Fibroblast of the aortic adventitia (primary cell): ENCODE measurements at places on chromosomes 11 and 22. TPM values are rescaled to one million over a fixed set of nuclear protein-coding genes. Genes with fewer than 3 reads are reported as not detected.

Gene OR51I1
- total RNA-seq, result 0.09 TPM in 1 of 2 replicates, not detected in the other

Gene MOGAT2
- not detected in 2 replicates for total RNA-seq

Gene HYLS1
- total RNA-seq, result 3.1 and 15.3 TPM in 2 replicates

Gene OTOG
- total RNA-seq, result not detected in 2 replicates

Gene TSSK2
- not detected in 2 replicates for total RNA-seq

Gene CFL1
- total RNA-seq, result 673 and 713 TPM in 2 replicates

Gene P2RY2
- total RNA-seq, result 0.18 TPM in 1 of 2 replicates, not detected in the other

Gene DDX25
- under 0.01 TPM in 1 of 2 replicates, not detected in the other for total RNA-seq

Gene ACR
- total RNA-seq, result not detected in 2 replicates

Gene BTBD18
- total RNA-seq, result 0.09 TPM in 1 of 2 replicates, not detected in the other

DNA sequence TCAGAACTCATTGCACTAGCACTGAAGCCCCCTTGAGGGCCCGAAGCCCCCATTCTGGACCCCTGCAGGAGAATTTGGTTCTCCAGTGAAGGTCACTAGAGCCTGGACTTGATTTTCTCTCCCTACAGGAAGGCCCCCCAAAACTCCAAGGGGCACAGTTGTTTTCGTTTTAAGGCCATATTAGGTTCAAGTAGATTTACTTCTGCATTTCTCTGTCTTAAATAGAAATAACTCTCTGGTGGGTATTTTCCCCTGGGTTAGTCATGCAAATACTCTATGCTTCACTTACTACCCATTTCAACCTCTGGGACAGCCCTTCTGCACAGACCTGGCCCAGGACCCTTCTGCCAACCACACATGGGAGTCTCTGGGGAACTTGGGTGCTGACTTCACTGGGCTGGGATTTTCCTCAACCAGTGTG is 41.6 kb downstream of the WEE1 start:
- DNase-seq, result peak; percentile 28

- DNase-seq, result no peak
These were observed 63.2 kb downstream of the PACS1 start for GRCh38 chr11:66133216-66133775.

DNA sequence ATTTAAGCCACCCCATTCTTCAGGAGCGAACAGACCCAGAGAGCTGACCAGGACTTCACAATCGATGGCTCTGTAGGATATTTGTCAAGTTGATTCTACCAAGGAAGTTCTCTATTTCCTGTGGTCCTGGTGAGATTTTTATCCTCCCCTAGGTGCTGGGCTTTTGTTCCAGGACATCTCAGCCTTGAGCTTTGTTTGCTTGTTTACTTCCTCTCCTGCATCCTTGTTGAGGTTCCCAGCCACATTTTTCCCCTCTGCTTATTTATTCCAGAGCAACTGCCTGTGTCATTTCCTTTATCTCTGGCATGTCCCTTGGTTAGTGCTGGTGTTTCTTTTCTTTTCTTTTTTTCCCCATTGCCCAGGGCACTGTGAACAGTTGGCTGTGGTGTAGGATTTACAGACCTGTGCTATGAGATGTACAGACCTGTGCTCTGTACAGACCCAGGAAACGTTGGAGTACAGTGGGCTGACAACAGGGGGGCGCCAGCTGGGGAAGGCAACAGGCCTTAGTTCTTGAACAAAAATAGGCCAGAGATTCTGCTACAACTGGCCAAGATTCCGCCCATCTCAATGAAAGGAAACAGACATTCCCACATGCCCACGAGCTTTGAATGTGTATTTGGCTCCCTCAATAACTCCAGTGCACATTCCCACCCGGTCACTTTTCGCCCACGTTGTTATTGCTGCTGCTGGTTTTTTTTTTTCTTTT is 235.9 kb upstream of the DDI1 start:
- DNase-seq, result peak; percentile 85

DNA sequence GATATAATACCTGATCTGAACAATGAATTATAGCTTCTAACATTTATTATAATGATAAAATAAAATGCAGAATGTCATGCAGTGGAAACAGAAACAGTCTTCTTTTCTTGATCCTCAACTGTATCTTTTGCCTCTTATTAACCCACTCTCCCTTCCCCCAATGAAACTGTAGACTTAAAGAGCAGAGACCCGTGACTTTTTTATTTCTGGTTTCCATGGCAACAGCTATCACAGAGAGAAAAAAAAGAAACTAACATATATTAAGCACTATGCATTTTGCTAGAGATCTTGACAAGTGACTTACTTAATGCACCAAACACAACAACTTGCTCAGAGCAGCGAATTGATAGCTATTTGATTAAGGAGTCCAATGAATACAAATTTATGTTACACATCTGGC is 69.3 kb downstream of the RAB38 start:
- no peak for DNase-seq

GRCh38 chr22:49959782-49960158 is 802 bp upstream of the PIM3 start:
- no peak for DNase-seq

GRCh38 chr11:6622261-6623171 is 3.3 kb upstream of the TPP1 start:
- no peak for DNase-seq

GRCh38 chr22:45876136-45877035 is 100.6 kb downstream of the WNT7B start:
- DNase-seq, result no peak

DNA sequence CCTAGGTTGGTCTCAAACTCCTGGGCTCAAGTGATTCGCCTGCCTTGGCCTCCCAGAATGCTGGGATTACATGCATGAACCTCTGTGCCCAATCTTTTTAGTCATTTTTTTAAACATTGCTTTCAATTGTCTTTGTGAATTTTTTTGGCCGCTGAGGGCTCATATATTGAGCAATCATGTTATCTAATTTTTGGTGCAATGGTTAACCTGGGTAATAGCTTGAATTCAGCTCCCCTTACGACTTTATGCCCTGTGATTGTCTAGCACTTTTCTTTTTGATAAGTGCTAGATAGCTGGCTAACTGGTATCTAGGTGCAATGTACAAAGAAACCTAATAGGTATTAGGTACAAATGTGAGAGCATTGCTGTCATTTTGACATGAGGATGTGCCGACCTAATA is 35.3 kb upstream of the CAT start:
- peak; percentile 21 for DNase-seq

- DNase-seq, result no peak
These were observed 10.8 kb downstream of the SUN2 start for GRCh38 chr22:38744981-38745380.

DNA sequence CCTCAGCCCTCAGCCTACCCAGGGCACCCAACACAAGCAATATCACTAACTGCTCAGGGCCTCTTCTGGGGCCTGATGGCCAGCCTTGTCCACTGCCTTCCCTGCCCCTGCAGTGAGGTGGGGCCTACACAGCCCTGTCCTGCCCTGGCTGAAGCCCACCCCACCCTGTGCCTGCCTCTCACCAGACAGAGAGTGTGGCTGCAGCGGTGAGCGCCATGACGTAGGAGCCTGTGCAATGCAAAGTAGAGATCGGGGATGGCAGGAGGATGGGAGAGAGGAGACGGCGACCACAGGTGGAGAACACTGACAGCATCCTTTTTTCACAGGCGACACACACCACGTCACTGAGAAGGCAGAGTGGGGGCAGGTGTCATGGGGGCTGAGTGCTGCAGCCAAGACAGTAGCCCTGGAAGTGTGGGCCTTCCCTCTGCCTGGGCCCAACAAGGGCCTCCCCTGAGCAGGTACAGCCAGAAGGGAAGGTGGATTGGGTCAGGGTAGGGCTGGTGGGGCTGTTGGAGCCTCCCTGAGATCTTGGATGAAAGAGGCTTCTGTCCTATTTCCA is 65.3 kb upstream of the CLTCL1 start:
- no peak for DNase-seq

DNA sequence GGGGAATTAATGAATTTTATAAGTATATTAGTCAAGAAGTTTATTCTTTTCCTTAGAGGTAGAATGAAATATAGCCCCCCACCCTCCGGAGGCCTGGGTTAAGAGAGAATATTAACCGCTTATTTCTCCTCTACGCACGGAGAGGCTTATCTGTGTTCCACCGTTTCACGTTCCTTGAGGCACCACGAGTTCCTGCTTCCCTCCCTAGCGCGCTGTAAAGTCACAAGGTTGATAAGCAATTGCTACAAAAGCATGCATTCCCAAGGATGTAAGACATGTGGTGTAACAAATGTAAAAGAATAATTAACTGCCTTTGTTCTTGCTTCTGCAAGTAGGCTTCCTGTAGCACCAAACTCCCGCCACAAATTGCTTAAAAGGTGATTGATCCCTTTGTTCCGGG is 1.5 kb upstream of the ANKRD42 start:
- no peak for DNase-seq

DNA sequence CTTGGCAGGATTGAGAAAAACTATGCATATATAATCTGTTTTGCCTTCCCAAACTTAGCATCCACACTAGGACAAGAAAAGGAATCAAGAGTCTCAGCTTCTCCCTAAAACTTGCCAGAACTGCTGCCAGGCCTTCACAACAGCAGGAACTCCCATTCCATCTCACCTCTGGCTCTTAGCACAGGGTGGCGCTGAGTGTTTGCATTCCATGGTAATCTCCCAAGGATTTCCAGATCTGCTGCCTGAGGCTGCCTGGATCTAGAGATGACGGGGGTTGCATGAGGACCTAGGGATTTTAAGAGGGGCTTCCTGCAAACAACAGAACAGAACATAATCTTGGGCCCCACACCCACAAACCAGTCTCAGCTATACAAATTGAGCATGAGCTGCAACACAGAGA is 87.1 kb upstream of the OPCML start:
- no peak for DNase-seq

- DNase-seq, result no peak
These were observed 30.7 kb upstream of the ARFGAP3 start for GRCh38 chr22:42887523-42888507.
